RWPE2 (cell line): ENCODE measurements at places on chromosomes 5 and 9.

DNA sequence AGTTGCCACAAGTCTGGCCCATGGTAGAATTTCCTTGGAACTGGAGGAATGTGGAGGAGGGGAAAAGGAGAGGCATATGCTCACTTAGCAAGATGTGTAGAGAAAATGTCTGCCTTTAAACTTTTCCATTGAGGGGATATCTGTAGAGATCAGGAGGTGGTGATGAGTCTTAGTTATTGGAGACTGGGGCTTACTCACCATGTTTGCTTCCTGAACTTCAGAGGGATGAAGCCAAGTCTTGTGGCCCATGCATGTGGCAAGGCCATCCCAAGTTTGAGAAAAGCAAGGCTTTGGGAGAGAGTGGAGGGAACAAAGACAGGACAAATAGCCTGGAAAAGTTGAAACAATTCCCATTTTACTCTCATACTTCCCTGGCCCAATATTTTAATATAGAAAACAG is 124.5 kb downstream of the GDNF start:
- DNase-seq = no peak

GRCh38 chr5:140998921-140999410 is 32.7 kb downstream of the PCDHAC2 start:
- DNase-seq = no peak

DNA sequence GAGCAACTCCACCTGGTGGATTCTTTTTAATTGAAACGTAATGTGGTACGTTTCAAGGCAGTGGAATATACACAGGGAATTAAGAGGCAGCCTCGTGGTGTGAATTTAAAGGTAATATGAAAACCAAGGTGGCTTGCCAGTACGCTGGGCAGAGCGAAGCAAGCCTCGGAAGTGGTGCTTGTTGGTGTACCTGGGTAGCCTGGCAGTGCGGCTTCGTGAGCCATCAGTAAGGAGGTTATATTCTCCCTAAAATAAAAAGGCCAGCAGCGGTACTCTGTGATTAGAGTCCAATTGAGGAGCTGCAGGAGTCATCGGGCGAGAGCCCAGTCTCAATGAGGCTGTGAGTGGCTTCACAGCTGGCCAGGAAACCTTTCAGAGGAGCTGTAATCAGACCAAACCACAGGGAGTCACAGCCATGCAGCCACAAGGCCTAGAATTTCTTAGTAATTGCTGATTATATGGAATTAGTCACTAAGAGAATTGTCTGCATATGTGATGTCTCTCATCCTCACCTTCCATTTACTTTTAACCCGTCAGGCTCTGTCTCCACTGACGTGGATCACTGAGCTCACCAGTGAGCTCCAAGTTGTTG is 57.7 kb downstream of the DCP2 start:
- no peak for DNase-seq

DNA sequence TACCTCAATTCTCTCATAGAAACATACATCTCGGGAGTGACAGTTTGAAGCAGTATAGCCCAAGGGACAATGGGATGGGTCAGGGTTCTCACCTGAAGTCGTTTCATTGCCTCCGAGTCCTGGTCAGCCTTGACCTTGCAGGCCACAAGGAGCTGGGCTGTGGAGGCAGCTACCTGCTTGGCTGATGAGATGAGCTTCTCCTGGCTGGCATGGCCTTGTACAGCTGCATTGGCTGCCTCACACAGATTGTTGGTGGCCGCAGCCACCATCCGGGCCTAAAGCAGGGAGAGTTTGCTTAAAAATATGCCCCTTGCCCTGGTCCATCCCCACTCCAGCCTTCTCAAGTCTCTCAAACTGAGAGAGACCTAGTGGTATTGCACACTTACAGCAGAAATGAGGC is 8.5 kb upstream of the TPM2 start:
- no peak for DNase-seq

- DNase-seq = no peak
Measured at GRCh38 chr5:28156981-28157380, 1118.6 kb upstream of the CDH9 start.

GRCh38 chr9:107292821-107293542 is 9.9 kb downstream of the RAD23B start:
- no peak for DNase-seq

DNA sequence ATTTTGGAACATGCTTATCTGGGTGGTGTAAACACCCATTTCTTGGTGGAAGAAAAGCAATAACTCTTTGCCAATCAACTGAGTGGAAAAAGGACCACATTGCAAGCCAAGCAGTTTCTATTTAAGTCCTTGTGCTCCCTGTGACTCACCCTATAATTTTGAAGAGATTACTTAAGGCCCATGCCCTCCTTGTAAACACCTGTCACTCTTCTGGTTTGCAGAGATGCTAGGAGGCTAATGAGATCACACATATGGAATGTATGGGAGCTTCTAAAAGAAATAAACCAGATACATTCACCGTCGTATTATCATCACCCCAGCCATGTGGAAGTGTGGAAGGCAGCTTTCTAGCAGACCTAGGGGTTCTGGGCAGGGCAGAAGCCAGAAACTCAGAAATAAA is 337.1 kb downstream of the GADD45G start:
- no peak for DNase-seq
